Stimulated activated CD4-positive, alpha-beta T cell treated with anti-CD3 and anti-CD28 coated beads, Interleukin-1b, Interleukin-23, amount 100 ng/mL, for 4 hours (primary cell): ENCODE measurements at places on chromosomes 2 and 18.

GRCh38 chr18:14961991-14962390, 214.0 kb downstream of the ANKRD30B start:
- no peak for DNase-seq

GRCh38 chr2:196413821-196414274, 225.7 kb upstream of the CCDC150 start:
- DNase-seq: no peak

DNA sequence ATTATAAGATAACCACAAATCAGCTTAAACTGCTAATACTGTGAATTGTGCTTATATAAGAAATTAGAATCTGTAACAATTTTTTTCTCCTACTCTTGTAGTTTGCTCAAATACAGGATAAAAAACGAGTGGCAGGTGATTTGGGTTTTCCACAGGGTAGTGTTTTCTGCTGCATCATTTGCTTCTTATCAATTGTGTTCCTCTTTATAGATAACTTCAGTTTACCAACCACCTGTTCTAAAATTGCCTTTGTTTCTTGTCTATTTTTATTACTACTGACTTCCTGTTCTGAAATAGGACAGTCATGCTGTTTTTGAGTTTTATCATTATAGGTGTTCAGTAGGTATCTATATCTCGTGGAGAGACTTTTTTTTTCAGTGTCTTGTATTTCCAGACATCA, 56.9 kb downstream of the MFSD6 start:
- no peak for DNase-seq

GRCh38 chr2:102116630-102117471, 25.7 kb upstream of the IL1R1 start:
- no peak for DNase-seq

DNA sequence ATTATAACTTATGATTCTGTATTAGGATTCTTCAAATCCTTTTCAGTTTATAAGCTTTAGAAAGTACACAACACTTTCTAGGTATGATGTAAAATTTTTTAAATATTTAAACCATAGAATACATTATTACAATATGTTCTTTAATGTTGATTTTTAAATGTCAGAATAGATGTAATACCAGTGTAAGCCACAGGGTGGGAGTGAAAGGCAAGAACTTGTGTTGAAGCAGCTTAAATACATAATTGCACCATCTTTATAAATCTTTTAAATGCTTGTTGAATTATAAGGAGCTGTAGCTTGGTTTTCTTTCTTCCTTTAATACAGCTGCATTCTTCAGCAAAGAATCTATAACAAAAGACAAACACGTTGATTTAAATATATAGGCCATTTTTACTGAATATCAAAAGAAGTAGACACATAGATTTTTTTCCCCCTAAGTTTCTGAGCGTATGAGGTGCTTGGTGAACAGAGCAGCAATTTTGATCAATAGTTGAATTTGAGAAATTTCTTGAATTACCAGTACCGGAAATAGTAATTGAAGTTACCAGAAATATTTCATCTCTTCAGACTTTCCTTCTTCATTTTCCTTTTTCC, 63.0 kb downstream of the TANK start:
- DNase-seq: peak; percentile 31

DNA sequence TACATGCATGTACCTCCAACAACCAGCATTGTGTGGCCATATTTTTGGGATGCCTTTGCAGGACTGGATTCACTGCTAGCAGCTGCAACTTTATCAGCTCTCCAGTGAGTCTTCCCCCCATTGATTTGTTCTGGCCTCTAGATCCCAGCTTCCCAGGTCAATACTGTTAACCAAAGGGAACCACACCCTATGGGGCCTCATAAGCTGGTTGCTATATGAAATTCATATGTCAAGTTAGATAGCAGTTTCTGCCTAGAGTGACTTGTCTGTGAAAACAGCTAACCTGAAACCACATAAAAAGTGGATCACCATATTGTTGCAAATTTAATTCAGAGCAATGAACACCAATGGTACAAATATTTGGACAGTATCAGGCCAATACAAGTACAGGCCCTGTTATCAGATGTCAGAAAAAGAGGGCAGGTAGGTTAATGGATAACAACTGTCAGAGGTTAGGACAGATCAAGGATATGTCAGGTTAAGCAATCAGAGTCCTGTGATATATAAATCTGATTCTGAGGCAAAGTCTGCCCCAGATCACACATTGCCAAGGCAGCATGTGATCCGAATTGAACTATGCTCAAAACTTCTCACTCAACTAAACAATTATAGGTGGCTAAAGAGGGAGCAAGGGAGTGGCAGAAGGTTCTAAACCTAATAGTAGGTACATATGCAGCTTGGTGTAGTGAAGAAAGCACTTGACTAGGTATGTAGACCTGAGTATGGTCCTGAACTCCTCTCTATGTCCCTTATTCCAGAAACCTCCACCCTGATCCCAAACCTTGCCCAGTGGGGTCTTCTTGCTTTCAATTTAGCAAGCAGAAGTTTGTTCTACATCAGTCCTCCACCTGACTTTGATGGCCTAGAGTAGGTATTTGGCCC, 310.2 kb upstream of the STON1 start:
- no peak for DNase-seq

DNA sequence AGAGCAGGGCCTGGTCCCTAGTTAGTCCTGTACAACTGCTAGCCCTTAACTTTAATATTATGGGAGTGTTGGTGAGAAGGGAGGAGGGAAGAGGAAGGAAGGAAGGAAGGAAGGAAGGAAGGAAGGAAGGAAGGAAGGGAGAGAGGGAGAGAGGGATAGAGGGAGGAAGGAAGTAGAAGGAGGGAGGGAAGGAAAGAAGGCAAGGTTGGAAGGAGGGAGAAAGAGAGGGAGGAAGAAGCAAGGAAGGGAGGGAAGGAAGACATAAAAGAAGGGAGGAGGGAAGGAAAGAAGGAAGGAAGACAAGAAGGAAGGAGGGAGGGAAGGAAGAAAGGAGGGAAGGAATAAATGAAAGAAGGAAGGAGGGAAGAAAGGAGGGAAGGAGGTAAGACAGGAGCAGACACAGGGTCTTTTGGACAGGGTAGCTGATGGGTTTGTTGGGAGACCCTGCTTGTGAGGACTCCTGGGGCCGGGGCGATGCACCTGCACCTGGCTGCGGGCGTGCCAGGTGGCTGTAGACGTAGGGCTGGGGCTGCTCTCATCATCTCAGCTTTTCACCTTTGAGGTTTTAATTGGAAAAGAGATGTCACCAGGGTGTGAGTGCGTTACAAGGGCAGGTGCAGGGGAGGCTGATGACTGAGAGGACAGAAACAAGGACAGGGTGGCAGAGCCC, 5.9 kb upstream of the POMC start:
- DNase-seq: no peak

- no peak for DNase-seq
Observed at GRCh38 chr2:232441147-232441651, 14.8 kb upstream of the ALPI start.

- no peak for DNase-seq
Observed at GRCh38 chr2:224142397-224143312, 103.6 kb upstream of the SERPINE2 start.

DNA sequence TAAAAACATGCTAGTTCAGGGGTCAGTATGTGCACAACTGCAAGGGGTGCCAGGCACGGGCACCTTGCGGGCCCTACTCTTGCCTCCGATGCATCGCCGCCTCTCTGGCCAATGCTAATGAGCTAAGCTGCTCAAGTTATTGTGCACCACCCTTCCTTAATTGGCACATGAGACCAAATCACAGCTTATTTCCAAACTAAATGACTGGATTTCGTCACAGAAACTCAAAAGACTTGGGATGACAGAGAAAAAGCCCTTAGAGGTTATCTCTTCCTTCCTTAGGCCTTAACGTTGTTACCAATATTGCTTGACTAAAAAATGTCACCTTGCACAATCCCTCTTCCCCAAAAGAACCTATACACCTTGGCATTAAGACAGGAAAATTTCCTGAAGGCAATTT, 7.7 kb downstream of the RNF149 start:
- DNase-seq: no peak

DNA sequence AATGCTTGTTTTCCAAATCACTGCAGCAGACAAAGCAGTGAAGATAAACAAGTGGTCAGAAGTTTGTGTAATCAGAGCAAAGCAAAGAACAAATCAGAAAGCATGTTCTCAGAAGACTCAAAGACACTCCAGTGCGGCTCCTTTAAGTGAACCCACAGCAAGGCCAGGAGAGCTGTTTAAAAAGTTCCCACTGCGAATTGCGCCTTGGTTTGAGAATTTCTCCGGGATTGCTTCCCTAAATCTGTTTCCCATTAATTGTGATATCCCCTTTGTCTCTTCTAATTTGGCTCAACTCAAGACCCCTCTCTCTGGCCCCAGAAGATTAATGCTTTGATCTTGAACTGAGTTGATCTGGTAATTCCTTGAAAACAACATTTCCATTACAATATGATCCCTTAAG, 122.4 kb upstream of the BCL2L11 start:
- DNase-seq: no peak

GRCh38 chr2:72713857-72714256, 112.0 kb downstream of the EXOC6B start:
- no peak for DNase-seq

GRCh38 chr2:28119631-28120030, 229.1 kb downstream of the BABAM2 start:
- DNase-seq: no peak

GRCh38 chr2:180374502-180375281, 367.6 kb upstream of the CWC22 start:
- no peak for DNase-seq

DNA sequence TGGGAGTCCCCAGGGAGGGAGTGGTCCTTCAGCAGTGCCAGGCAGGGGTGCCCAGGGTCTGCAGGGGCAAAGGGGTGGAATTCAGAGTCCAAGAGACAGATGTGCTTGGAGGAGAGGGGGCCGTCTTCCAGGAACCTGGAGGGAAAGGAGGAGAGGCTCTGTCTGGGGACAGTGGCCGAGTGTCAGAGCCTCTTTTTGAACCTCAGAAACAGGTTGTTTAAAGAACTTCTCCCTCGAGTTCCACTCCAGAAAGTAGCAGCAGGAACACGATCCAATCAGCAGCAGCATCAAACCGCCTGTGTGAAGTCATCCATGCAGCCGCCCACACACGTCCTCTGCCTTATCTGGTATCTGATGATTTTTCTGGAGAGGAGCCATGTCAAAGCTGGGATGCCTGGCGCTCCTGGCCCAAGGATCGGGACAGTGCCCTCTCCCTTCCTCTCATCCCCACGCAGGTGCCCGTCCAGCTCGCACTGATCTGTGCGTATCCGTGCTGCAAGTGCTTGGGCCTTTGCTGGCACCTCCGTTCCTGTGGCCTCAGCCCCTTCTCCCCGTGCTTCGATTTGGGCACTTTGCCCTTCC, 205.1 kb downstream of the NDUFA10 start:
- DNase-seq: no peak

DNA sequence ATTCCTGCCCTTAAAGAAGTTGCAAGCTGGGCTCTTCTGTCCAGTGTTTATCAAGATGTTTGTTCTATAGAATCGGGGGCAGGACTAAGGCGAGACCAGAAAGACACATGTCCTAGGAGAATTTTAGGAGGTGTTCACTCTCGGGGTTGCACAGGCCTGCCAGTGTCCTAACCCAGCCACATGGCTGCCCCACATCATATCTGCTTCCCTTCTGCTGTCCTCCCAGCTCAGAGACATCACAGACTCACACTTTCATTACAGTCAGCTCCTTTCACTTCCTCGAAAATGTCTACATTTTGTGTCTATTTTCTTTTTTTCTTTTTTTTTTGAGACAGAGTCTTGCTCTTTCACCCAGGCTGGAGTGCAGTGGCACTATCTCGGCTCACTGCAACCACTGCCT, 10.7 kb upstream of the MRO start:
- no peak for DNase-seq

DNA sequence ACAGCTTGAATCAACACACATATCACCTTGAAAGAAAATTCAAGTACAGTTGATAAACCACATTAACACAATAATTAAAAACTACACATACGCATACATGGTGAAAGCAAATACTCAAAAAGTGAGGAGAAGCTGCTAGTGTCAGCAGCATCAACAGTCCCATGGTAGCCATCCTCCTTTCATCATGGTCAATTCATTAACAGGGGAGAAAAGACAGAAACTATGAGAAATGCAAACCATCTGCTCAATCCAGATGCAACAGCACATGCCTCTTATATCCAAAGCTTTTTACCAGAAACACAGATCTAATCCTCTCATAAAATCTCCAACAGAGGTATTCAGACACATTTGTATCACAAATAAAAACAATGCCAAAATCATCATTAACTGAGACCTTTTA, 81.9 kb upstream of the CHRNA1 start:
- DNase-seq: no peak

DNA sequence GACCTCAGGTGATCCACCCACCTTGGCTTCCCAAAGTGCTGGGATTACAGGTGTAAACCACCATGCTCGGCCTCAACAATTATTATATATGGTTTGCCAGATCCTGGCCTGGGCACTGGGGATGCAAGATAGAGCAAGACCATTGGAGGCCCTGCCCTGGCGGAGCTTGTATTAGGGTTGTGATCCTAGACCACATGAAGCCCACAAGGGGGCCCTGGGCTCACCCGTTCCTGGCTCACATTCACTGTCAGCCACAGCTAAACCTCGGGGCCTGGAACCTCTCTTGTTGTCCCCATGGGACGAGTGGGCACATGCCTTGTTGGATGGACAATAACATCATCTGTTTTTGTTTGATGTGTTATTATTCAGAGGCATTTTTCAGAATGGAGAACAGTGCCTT, 14.9 kb downstream of the HPCAL1 start:
- no peak for DNase-seq

- no peak for DNase-seq
Observed at GRCh38 chr2:120189189-120189588, 34.0 kb downstream of the TMEM185B start.

DNA sequence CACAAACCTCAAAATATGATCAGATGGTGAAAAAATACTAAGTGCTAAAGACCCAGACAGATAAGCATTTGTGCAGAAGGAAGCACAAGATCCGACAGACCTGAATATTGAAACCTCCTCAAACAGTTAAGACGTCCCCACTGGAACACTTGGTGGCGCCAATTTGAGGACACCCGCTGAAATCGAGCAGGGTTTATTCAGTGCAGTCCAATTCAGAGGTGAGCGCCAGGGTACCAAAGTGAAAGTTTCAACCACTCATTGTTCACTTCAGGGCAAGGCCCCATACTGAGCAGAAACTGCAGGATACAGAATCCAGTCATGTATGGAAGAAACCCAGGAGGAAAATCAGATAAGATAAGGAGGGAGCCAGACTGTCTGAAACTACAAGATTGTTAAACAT, 417.6 kb downstream of the LRRTM4 start:
- no peak for DNase-seq

DNA sequence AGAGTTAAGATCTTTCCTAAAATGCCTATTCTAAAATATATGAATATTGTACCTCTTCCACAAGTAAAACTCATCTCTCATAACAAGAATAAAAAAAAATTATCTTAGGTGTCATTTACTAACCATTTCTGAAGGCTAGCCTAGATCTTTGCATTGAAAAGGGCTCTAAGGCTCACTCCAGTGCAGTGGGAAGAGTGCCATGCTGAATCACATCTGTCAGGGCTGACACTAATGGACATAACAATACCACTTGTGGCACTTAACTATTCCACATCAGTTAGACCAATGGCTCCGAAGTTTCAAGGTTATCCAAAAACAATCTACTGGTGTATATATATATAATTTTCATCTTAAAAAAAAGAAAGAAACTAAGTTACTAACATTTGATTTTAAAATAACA, 130.2 kb downstream of the EXOC6B start:
- DNase-seq: no peak

- no peak for DNase-seq
Observed at GRCh38 chr2:128809880-128810279, 491.2 kb upstream of the HS6ST1 start.
